Frontal cortex (tissue), 4 donors: ENCODE measurements at places on chromosomes 3 and 15.

GRCh38 chr3:187902041-187902471, 156.8 kb upstream of the BCL6 start:
- DNase-seq, result no peak

GRCh38 chr3:7205962-7206361, 345.0 kb downstream of the GRM7 start:
- DNase-seq, result no peak

- DNase-seq, result no peak
Observed at GRCh38 chr3:107545680-107546120, 22.9 kb downstream of the BBX start.

GRCh38 chr15:49313650-49314049, 109.4 kb upstream of the FGF7 start:
- no peak for DNase-seq

DNA sequence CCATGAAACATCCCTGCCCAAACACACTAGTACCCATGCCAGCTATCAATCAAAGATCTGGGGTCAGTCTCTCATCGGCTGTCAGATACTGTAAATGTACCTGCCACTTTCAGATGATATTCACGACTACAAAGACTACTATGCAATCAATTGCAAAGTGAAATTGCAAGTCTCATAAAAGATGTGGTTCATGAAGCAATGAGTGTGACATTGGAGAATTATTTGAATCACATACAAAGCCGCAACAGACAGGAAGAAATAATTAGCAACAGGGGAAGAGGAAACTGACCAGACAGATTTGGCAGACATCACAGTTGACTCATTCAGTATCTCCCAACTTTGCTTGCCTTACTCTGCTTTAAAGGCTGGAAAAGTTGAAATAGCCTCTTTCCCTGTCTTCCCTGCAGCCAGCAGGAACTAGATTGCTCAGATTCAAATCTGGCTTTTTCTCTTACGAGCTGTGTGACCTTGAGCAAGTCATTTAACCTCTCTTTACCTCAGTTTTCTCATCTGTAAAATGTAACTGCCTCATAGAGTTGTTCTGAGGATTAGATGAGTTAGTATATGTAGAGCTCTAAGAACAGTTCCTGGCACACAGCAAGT, 95.7 kb upstream of the C3orf80 start:
- DNase-seq, result no peak

DNA sequence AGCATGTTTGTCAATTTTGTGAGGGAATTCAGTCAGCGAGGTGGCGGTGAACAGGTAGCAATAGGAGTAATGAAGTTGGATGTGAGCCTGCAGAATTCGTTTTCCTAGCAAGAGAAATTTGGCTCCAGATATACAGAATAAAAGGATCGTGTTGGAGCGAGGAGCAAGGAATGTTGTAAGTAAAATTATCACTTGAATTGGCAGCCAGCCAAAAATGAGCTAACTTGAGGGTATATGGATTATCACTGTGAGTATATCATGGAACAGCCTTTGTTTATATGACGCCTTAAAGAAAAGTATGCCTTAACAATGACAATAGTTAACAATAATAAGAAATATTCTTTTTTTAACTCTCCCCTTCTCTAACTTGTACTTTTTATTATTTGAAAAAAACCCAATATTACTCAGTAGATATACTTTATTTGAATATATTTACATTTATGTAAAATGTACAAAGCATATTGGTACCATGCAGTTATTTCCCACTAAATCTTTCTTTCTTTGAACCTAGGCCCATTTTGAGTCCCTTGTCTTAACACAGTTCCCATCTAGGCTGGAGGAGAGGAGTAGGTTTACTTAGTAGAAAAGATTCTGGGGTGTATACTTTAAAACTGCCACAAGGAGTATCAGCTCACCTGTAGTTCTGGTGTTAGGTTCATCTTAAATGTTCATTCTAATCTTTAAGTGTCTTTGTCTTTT, 29.3 kb downstream of the EPHA6 start:
- no peak for DNase-seq

- peak; percentile 81 for DNase-seq
Observed at GRCh38 chr15:29822100-29822683, at the start of gene TJP1. TJP1 (minus strand) TSS chr15:29822468; CDS start chr15:29822028, 440 bp downstream.

DNA sequence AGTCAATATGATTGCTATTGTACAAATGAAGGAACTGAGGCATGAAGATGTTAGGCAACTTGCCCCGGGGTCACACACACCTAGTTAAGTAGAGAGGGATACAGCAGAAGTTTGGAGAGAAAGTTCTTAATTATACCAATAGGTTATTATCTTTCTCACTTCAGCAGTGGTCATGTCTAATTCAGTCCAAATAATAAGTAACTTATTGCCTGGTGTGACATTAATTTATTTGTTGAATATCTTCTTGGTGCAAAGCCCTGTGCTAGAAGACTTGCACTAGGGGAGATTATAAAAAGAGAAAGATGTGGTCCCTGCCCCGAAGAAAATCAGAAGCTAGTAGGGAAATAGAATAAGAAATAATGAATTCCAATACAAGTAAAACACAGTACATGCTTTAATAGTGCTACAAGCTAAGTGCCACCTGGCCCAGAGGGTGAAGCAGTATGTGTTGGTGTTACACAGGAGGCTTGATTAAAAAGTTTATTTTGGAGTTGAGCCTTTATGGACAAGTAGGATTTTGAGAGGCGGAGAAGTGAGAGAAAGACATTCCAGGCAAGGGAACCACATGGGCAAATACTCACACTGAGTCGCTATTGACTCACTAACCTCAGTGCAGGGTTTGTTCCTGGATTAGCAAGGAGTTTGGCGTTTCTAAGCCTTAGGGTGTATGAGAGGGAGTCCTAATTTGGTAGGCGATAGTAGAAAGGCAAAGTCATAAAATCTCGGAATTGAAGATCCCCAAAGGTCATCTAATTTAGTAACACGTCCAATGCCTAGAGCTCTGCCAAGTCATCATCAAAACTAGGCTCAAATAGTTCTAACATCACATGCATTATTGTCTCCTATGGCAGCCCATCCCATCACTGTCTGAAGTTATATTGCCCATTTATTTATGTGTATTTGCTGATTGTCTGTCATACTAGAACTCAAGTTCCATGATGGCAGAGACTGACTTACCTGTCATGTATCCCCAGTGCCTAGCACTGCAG, 19.2 kb upstream of the GSK3B start:
- no peak for DNase-seq

DNA sequence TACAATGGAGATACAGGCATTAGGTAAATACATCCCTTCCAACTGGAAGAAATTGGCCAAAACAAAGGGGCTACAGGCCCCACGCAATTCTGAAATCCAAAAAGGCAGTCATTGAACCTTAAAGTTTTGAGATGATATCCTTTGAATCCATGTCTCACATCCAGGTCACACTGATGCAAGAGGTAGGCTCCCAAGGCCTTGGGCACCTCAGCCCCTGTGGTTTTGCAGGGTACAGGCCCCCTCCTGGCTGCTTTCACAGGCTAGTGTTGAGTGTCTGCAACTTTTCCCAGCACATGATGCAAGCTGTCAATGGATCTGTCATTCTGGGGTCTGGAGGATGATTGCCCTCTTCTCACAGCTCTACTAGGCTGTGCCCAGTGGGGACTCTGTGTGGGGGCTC, 766.7 kb downstream of the ZBBX start:
- DNase-seq, result no peak

DNA sequence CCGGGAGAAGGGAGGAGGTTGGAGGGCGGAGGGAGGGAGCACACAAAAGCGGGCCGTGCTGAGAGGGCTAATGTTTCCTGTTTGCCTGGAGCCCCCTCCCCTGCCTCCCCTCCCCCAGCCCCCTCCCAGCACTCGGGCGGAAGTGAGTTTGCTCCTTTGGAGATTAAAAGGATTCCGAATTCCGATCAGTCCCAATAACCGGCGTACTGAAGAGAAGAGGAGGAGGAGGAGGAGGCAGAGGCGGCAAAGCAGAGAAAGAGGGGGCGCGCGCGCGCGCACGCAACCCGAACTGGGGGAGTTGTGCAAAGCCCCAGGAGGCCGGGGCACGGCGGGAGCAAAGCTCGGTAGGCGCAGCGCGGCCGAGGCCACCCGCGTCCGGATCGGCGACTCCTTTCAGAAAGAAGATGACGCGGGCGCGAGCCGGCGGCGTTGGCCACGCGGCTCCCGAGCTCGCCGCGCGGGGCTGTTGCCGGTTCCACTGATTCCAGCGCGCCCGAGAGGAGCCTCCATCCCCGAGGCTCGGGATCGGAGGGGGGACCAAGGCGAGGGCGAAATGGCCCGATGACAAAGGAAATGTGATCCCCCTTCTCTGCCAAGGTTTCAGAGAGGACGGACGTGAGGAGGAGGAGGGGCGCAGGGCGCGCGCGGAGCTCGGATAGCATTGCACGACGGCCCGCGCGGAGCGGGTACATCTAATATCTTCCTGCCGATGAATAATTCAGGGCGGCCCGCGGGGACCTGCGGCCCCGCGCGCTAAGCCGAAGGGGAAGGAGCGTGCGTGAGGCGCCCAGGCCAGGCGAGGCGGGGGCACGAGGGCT, 1.1 kb upstream of the TRIM71 start:
- peak; percentile 56 for DNase-seq

DNA sequence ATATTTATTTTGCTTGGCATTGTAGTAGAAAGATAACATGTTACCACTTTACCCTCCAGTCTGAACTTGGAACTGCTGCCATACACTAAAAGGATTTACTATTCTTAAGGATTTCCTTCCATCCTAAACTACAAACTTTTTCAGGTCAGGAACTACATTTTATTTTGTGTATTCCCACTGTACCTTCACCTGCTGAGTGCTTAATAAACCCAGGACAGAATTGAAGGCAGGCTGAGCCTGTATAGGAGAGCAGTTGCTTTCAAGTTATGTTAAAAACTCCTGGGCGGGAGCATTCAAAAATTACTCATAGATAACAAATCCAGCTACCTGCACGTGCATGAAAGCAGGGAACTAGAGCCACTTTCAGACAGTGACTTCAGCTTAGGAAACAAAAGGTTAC, 58.3 kb downstream of the CACNA1D start:
- DNase-seq, result no peak

DNA sequence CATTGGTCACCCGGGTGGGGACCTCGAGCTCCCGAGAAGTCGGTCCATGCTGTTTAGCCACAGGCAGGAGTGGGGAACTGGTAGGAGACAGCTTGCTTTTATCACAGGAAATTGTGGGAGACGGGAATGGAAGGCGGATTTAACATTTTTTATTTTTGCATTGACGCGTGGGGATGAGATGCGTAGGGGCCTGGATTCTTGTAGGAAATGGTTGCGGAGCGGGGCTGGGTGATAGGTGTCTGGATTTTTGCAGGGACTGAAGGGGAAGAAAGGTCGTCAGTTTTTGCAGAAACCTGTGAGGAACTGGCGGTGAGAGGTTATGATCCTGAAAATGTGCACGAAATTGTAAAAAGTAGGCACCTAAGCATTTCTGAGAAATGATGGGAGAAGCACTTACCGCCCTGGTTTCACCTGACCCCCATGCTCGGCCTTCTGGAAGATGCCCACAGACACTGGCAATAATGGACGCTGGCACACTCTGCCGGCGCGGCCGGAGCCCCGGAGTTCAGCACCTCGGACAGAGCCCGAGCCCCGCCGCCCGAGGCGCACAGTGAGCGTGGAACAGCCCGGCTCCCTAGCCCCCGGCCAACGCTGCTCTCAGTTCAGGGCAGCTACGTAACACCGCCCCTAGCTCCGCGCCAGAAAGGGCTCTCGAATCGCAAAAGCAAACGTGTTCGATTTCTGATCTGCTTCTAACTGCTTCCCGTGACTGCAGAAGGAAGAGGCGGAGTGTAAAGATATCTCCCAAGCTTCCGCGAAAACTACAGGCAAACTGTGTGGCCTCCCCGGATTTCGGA, 928 bp downstream of the ANKRD34C start:
- DNase-seq, result peak; percentile 40

DNA sequence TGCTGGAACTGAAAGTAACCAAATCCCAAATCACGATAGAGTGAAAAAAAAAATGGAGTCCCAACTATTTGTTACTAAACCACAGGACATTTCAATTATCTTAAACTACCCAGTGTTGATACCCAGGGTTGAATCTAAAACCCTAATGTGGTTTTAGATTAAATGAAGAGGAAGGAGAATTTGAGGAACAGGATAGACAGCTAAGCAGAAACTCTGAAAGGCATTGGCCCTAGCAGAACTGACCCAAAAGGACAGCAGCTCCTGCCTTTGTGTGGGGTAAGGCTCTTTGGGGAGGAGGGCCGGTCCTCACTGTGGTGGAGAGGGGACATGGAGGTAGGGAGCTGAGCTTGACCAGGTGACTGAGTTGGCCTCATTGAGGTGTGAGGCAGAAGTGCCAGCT, 30.7 kb upstream of the SNRK start:
- DNase-seq, result no peak

- DNase-seq, result no peak
Observed at GRCh38 chr3:148136816-148137215, 560.9 kb upstream of the AGTR1 start.

- no peak for DNase-seq
Observed at GRCh38 chr15:68585574-68586273, 6.9 kb downstream of the CORO2B start.

DNA sequence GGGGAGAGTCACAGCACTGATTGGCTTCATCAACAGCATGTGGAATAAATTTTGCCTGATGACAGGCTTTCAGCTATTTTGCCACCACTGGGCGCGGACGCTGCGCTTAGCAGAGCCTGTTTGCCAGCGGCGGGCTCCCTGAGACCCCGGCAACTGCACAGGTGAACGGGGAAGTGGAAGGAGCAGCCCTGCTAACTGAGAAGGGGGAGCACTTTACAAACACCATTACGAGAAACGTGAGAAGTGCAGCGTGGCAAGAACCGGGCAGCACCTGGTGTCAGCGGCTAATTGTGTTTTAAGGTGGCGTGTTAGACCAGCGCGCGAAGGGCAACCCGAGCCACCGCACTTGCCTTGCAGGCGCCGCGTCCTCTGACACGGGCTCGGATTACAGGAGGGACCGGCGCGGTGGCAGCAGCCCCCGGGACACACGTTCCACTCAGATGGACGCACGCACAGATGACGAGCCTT, 307.8 kb upstream of the ARRDC4 start:
- DNase-seq, result no peak

- no peak for DNase-seq
Observed at GRCh38 chr3:66041116-66041515, 2.4 kb upstream of the MAGI1 start.

DNA sequence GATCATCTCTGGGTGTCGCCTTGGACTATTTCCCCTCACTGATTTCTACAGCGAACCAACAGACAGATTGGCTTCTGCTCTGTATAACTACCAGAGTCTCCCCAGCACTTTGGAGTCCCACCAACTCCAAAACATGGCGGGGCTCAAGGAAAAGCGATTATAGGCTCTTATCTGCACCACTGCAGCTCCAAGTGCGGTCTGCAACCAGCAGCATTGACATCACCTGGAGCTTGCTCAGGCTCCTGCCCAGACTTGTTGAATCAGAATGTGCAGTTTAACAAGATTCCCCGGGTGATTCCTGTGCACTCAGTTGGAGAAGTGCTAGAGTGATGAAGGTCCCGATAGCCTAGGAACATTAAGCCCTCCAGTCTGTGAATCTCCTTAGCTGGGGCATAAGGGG, 9.0 kb downstream of the CCK start:
- no peak for DNase-seq

- no peak for DNase-seq
Observed at GRCh38 chr15:39283531-39283930, 297.3 kb upstream of the THBS1 start.

- DNase-seq, result no peak
Observed at GRCh38 chr3:149087208-149087607, 875 bp upstream of the HLTF start.
